ENCODE measurements at places on chromosomes 16 and 17. TPM values are rescaled to one million over a fixed set of nuclear protein-coding genes. Genes with fewer than 3 reads are reported as not detected.
A peak's percentile ranks its signal among the peaks of the same experiment; 100 is the strongest.

- peak; percentile 65 for DNase-seq
Observed at GRCh38 chr16:70694088-70694867, 8.4 kb upstream of the MTSS2 start.

DNA sequence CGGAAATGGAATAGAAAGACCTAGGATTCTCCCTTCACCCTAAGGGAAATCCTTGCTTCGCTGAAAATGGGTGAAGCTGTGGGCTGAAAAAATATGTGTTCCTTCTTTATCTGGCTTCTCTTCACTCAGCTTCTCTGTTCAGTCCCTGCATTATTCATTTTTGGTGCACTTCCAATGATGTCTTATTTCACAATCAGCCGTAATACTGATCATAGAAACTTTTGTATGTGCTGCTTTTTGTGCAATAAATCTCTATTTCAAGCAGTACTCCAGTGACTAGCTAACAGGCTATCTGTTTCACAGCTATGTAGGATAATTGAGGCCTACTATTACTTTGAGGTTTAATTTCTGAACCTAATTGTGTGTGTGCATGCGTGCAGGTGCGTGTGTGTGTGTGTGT, 144.6 kb downstream of the FOXL1 start:
- DNase-seq: no peak

- DNase-seq: no peak
Observed at GRCh38 chr17:70184207-70184606, 14.9 kb downstream of the KCNJ2 start.

- no peak for DNase-seq
Observed at GRCh38 chr16:11030990-11031510, 86.7 kb downstream of the CLEC16A start.

- no peak for DNase-seq
Observed at GRCh38 chr16:82358606-82359221, 188.7 kb upstream of the MPHOSPH6 start.

DNA sequence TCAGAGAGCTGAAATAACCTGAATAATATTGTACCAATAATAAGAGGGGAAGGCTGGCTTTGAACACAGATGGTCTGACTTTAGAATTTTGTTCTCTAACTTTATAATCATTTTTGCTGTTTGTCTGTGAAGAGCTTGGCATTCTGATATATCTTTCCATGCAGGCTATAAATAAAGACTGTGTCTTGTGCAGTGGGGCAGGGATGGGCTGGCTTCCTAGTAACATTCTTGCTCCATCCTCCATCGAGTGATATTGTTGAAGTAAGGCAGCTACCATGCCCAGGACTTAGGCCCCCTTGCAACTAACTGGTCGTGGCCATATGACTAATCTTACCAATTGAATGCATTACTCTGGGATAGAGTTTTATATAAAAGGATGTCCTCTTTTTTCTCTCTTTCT, 234.7 kb upstream of the IRX3 start:
- no peak for DNase-seq

DNA sequence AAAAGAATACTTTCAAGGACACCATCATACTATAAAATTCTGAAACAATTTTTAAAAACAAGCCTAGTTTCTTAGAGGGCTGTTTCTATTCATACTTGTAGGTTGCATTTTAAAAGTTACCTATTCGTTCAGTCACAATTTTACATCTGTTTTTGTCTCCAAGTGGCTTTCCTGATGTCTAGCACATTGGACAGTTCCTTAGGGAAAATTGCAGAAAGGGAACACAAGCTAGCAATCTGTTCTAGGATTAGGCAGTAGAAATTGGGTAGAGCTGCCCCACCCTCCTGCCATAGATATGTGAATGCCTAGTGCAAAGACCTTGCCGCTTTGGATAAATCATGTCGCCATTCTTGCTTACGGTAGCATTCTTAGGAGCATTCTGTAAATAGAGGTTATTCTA, 358.9 kb downstream of the RBFOX1 start:
- DNase-seq: no peak

GRCh38 chr17:27418366-27418615, 38.0 kb upstream of the KSR1 start:
- DNase-seq: no peak

- no peak for DNase-seq
Observed at GRCh38 chr16:53779186-53779585, 75.2 kb downstream of the FTO start.

DNA sequence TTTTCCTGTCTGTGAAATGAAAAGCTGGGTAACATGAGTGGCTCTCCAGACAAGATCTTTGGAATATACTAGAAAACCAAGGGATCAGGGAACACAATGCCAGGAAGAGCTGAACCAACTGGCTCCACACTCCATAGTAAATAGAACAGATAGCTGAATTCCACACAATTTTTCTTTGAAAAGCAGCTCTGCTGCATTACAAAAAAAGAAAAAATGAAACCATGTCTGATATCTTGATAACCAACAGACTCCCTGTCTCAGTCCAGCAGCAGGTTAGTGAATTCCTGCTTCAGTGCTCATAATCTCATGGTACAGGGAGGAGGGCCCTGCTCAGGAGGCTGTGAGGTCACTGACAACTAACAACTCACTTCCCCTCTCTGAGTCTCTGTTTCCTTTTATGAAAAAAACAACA, 97.1 kb downstream of the CDH11 start:
- DNase-seq: peak; percentile 6

DNA sequence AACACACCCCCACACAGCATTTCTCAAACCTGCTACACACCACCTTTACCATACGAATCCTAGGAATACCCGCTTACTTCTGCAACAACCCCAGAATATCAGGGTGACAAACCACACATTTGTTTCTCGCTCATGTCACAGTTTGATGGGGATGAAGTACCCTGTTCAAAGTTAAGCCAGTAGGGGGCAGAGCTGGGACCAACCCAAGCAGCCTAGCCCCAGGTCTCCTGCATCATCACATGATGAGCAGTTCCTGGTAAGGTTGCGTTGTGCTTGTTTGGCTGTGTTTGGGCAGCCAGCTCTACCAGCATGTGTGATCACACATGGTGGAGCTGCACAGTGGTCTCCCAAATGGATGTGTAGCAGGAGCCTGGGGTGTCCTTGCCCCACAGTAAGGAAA, 103.6 kb upstream of the C16orf82 start:
- DNase-seq: no peak

- DNase-seq: no peak
Observed at GRCh38 chr16:9081843-9082242, 9.6 kb upstream of the HAPSTR1 start.

GRCh38 chr17:32388613-32389459, 38.9 kb downstream of the ZNF207 start:
- no peak for DNase-seq

DNA sequence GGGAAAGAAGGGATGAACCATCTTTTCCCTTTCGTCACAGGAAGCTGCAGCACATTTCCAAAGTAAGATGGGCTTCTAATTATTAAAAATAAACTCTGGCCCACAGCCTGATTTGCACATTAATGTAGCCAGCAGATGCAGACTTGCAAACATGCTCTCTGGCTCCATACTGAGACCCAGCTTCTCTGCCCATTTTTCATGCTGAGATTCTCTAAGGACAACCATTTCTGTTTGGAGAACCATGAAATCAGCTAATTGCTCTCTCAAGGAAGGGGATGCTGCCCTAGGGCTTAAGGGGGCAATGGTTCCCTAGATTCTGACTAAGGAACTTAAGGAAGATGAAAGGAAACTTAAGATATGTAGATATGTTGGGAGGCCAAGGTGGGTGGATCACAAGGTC, 63.0 kb upstream of the CES5A start:
- no peak for DNase-seq

GRCh38 chr17:39235555-39236449, 10.1 kb upstream of the STAC2 start:
- DNase-seq: peak; percentile 79

- no peak for DNase-seq
Observed at GRCh38 chr17:80181431-80181830, 11.6 kb downstream of the CARD14 start.

DNA sequence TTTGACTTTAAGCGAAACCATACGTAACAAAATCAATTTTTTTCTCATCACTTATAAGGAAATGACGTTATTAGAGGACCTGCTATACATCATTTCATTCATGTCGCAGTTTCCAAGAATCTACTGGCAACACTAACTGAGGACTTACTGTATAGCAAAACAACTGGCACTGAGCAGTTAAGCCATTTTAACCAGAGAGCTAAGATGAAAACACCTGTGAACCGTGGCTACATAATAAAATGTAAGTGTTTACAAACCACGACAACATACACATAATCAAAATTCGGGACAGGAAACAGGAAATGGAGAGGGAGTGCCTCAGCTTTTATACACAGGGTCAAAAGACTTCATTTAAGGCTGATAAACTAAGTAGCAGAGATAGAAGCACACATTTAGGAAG, 29.5 kb downstream of the METTL16 start:
- DNase-seq: peak; percentile 15

- DNase-seq: no peak
Observed at GRCh38 chr17:49067163-49067562, 65.4 kb upstream of the B4GALNT2 start.

DNA sequence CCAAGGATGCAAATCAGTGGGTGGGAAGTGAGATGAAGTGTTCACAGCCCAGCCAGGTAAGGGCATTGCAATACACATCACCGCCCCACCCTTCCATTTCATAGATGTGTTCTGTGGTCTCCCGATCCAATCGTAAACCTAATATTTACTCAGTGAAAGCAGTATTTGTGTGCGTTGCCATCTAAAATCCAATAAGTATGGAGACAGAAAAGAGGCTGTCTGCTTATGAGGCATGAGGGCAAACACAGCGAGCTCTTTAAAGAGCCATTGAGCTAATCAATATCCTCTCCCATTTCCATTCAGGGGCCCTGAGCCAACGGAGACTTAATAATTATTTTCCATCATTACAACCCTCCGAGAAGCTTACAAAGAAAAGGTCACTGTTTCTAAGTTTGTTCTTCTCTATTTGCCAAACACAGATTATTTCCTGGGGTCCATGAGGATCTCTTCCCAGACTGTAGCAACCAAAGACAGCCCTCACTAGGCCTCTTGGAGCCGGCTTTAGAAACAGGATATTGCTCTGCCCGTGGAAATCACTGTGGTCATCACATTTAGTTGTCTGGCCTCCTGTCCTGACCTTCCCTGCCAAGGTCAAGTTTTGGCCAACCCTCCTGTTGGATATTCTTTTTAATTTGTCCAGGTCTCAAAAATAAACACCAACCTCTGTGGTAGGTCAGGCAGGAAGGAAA, 120.1 kb downstream of the SLC39A11 start:
- DNase-seq: no peak

DNA sequence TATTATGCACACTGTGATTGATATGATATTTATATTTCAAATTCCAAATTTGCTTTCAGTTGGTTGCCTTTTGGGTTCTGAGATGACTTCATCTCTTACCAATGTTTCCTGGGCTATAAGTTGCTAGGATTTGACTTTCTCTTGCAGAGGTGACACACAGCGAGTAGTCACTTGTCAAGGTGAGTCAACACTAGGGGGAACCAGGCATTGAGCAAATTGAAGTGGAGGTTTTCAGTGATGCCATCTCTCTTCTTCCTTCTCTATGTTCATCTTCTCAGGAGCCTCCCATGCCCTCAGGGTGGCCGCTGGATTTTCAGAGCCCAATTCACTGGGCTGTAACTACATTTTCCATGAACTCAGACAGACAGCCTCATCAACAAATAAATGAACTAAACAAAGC, 6.0 kb upstream of the CPD start:
- DNase-seq: no peak

- DNase-seq: peak; percentile 87
Observed at GRCh38 chr17:7912927-7913524, 3.1 kb downstream of the RNF227 start.

DNA sequence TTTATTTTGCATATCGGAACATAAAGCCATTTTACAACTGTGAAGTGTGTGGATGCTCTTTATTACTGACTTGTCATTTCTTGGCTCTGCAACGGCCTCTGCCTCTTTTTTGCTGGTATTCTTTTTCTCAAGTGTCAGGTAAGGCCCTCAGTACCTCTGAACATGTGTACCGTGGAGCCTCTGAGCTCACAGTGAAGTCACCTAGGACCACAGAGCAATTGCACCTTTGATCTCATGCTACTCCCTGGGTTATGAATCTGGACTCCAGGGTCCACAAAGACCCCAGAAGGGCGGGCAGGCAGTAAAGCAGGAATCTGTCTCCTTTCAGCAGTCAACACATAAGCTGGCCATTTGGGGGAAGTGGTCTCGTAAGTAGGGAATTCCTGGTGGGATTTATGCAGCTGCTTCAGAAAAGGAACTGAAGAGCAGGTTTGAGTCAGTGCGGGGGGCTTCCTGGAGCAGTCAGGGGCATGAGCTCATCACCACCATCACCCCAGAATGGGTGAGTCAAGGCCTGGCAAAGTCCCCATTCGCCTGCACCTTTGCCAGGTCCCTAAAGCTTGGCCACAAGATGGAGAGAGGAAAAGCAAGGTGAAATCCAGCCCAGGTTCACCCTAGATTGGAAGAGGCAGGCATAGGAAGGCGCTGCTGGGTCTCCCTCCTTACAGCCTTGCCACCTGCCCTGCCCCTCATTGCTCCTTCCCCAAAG, 33.0 kb downstream of the TBX4 start:
- no peak for DNase-seq

DNA sequence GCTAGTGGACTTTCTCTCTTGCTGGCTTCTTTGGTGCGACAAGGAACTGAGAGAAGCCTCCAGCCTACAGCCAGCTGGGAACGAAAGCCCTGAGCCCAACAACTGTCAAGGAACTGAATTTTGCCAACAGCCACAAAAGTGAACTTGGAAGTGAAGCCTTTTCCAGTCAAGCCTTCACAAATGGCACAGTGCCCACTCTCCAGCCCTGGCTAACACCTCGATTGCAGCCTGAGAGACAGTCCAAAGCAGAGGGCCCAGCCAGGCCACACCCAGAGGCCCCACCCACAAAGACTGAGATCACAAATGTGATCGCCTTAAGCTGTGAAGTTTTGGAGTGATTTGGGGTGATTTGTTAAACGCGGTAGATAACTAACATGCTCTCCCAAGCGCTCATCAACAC, 244.6 kb upstream of the SDK2 start:
- DNase-seq: no peak

DNA sequence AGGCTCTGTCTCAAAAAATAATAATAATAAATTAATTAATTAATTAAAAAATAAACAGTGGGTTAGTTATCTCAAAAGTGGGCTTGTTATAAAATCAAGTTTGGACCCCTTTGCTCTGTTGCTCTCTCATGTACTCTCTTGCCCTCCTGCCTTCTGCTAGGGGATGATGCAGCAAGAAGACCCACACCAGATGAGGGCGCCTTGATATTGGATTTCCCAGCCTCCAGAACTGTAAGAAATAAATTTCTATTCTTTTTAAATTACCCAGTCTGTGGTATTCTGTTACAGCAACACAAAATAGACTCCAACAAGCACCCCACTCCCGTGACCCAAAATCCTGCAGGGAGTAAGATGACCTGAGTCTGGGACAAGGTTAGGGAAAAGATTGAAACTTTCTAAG, 2.1 kb upstream of the ZNF652 start:
- no peak for DNase-seq

CASKIN1 gene
- 0.05 TPM for total RNA-seq

CDRT15L2 gene
- total RNA-seq: not detected

NGFR gene
- not detected for total RNA-seq

CIITA gene
- total RNA-seq: 0.28 TPM

GNAO1 gene
- total RNA-seq: under 0.01 TPM

RPTOR gene
- 35.0 TPM for total RNA-seq

NAGS gene
- 6.8 TPM for total RNA-seq

BOLA2 gene
- 28.9 TPM for total RNA-seq

NACA2 gene
- total RNA-seq: not detected

CD300LF gene
- not detected for total RNA-seq

SLFN14 gene
- not detected for total RNA-seq
